ENCODE measurements at places on chromosomes 11 and 22.
A peak's percentile ranks its signal among the peaks of the same experiment; 100 is the strongest.

- DNase-seq = peak; percentile 29
Observed at GRCh38 chr11:74311352-74311926, at the start of gene P4HA3. TSS of gene P4HA3 (minus strand) at chr11:74311640. CDS start at chr11:74311611, 29 bp downstream.

GRCh38 chr11:119691020-119691666 is 37.9 kb downstream of the NECTIN1 start:
- no peak for DNase-seq

- no peak for DNase-seq
Observed at GRCh38 chr11:117910941-117911655, 18.1 kb downstream of the TMPRSS13 start.

DNA sequence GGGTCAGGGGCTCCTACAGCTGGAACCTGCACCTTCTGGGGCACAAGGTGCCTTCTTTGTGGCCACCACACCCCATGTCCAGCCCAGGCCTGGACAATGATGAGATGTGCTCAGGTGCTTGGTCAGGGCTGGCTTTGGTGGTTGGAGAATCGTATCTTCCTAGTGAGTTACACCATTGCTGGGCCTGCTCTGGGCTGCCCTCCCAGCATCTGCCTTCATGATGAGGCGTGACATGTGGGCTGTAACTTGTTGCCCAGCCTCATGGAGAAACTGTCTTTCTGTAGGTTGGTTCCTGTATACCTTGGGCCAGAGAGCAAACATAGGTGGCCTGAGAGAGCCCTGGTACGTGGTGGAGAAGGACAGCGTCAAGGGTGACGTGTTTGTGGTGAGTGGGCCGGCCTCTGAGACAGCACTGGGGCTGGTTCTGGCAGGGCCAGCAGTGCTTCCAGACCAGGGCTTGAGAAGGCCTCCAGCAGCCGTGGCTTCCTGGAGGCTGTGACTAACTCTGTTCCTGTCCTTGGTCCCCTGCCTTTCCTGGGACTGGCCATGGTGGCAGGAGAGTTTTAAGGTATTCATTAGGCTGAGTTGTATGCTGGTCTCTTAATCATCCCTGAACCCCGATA is 18.1 kb downstream of the TRMU start:
- no peak for DNase-seq

- DNase-seq = no peak
Observed at GRCh38 chr22:25064894-25065560, 112.5 kb downstream of the KIAA1671 start.

DNA sequence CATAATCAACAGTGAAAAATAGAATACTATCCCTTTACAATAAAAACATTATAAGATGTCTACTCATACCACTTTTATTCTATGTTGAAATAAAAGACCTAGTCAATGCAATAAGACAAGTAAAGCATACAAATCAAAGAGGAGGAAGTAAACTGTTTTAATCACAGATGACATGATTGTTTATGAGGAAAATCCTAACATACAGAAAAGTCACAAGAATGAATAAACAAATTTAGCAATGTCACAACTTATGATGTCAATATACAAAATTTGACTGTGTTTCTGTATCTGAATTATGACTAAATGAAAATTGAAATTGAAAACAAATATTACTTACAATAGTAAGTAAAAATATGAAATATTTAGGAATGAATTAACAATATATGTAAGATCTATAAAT is 221.9 kb upstream of the GRIA4 start:
- DNase-seq = no peak

DNA sequence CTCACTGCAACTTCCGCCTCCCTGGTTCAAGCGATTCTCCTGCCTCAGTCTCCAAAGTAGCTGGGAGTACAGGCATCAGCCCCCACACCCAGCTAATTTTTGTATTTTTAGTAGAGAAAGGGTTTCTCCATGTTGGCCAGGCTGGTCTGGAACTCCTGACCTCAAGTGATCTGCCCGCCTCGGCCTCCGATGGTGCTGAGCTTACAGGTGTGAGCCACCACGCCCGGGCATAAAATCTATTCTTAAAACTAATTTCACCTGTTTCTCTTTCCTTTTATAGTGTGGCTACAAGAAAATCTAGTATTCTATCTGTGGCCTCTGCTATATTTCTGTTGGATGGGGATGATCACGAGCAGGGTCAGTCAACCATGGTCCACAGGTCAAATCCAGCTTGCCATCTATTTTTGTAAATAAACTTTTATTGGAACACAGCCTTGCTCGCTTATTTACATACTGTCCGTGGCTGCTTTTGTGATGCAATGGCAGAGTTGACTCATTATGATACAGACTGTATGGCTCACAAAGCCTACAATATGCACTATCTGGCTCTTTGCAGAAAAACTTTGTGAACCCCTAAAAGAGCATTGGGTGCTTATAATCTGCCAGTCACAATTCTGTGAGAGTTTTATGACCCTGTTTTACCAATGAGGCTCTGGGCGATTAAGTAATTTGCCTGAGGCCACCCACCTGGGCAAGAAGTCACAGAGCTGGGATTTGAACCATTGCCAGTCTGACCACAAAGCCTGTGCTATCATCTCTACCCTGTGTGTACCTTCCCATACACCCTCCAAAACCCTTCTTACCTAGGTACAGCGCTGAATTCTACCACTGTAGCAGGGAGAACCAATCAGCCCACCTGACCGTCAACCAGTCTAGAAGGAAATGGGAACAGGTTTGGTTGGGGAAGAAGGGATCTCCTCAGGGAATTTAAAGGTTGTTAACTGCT is 28.3 kb downstream of the SLC1A2 start:
- DNase-seq = no peak

DNA sequence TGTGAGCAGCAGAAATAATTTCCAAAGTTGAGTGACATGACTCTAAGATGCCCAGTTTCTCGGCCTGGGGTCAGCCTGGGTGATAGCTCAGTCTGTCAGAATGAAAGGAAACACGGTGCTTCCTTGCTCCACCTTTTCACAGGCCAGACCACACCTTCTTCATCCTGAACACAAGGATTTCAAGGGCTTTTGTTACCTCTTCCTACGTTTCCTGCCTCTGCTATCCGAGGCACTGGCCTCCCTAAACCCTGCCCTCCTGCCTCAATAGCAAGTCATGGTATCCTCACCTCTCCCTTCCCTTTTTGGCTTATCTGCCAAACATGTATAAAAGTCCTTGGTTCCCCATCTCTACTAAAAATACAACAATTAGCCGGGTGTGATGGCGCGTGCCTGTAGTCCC is 1.7 kb upstream of the OR51E1 start:
- no peak for DNase-seq

GRCh38 chr11:134483291-134483690 is 71.2 kb upstream of the B3GAT1 start:
- no peak for DNase-seq

GRCh38 chr11:85628771-85629341 is 463 bp downstream of the TMEM126B start:
- DNase-seq = no peak

DNA sequence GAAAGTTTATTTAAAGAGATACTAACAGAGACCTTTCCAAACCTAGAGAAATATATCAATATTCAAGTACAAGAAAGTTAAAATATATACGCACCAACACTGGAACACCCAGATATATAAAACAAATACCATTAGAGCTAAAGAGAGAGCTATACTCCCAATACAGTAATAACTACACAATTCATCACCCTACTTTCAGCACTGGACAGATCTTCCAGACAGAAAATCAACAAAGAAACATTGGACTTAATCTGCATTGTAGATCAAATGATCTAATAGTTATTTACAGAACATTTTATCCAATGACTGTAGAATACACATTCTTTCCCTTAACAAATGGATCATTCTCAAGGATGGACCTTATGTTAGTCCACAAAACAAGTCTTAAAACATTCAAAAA is 311.9 kb downstream of the METTL15 start:
- no peak for DNase-seq

- no peak for DNase-seq
Observed at GRCh38 chr11:45211732-45212131, 65.3 kb downstream of the PRDM11 start.

DNA sequence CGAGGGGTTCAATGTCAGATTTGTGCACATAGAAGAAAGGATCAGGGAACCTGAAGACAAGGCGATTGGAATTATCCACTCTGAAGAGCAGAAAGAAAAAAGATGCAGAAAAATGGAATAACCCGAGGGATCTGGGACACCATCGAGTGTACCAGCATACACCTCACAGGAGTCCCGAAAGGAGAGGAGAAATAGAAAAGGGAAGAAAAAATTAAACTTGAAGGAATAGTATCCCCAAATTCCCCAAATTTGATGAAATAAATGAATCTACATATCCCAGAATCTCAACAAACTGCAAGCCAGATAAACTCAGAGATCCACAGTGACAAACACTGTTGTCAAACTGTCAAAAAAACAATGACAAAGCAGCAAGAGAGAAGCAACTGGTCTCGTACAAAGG is 21.4 kb downstream of the IL17REL start:
- DNase-seq = no peak

DNA sequence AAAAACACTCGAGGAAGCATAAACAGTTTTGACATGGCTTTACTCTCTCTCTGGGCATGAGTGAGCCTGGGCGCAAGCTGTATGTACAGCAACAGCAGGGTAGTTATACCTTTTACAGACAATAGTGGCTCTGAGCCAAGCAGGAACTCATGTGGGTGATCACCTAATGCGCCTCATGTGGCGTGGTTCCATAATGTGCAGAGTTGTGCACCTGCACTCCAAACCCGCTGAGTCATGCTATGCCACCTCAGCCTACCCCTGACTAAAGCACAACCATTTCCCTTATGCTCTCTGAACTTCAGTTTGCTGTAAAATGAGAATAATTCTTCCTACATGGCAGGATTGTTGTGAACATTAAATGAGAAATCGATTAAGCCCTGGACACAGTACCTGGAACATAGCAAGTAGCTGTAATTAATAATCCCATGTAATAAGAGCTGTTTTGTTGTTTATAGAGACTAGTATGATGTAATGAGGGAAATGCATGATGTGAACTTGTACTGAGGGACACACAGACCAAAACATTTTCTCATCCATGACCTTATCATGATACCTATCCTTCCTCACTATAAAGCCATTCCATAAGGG is 71.6 kb downstream of the CCDC34 start:
- peak; percentile 23 for DNase-seq

DNA sequence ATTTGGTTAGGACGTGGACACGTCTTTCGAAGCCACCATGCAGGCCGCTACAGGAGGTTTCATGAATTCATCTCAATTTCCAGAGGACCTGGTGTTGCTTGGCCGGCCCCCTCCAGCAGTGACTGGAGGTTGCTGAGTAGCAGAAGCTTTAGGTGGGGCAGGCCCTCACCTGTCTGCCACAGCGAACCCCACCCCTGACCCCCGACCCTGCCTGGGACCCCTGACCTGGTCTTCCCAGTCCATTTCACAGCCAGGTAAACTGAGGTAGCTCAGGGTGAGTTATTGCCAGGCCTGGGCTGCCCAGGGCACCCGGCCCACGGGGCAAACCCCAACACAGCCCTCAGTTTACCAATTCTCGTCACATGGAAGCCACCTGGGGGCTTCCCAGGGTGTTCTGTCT is 39.1 kb upstream of the SMIM38 start:
- DNase-seq = no peak

DNA sequence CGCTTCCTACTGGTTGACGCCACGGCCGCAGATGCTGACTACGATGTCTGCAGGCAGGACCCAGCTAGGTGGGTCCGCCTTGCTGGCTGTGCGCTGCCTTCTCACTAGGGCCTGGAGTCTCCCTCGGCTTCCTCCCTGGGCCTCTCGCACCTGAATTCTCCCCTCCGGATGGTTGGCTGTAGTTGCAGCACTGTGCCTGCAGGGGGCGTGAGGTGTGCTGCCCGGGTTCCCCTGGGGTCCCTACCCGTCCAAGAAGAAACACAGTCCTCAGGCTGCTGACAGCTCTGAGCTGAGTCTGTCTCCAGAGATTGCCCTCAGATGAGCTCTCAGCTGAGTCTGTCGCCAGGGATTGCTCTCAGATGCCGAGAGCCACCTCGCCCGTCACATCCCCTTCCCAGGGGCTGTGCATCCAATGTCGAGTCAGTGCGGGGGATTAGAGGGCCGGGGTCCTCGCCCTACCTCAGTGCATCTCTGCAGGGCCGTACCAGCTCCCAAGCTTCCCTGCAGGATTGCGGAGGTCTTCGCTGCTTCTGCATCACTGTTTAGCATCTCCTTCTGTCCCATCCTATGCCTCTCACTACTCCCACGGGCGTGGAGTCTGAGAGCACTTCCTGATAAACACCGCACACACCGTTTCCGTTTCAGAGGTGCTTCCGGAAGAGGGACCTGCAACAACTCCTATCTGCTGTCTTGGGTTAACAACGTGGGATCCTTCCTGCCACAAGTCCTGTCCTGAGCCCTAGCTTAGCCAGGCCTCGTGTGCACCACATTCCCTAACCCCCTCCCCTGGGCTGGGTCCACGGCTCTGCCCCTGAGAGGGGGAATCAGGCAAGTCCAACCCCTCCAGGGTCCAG is 196.9 kb downstream of the CSNK2A3 start:
- DNase-seq = peak; percentile 17

DNA sequence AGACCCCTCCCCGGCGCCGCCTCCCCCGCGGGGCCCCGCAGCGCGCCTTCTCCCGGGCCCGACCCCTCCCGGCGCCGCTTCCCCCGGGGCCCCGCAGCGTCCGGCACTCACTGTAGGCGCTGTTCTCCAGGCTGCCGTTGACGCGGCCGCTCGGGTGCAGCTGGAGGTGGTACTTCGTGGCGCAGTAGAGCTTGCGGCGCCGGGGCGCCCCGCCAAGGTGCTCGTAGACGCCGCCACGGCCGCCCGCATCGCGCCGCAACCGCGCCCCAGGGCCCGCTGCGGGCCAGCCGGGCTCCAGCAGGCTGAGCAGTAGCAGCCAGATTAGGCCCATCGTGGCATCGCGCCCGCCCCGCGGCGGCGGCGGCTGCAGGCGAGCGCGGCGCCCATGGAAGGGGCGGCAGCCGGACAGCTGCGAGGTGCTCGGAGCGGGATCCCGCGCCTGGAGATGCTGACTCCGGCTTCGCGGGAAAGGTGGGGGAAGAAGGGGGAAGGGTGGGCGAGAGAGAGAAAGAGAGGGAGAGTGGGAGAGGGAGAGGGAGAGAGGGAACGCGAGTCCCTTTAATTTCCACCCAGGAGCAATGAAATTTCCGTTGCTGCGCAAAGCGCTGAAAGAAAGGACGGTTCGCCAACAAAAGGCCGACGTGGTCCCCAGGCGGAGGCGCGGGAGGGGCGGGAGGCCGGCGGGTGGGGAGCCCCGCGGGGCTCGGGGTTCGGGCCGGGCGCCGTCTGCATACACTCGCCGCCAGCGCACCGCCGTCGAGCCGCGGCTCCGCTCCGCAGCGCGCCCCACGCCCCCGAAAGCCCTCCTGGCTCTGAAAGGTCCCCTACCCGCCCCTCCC is at the start of gene FGF3:
Gene FGF3 (minus strand): TSS at position 814 of the 839 bp plus-strand sequence. CDS start 483 bp downstream, at position 331.
- DNase-seq = no peak

DNA sequence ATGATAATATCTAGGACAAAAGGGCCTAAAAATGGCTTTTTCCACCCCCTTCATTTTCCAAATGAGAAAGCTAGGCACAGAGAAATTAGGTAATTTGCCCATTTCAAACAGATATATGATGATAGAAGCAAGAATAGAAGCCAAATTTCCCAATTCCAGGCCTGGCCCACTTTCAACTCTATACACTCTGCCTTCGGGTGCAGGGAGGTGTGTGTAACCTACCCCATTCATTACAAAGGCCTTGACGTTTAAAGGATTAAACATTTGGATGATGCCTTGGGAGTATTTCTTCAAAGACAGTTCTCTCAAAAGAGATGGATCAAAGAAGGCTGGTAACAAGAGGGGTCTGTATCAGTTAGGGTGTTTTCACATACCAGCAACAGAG is 134.1 kb downstream of the CCDC34 start:
- DNase-seq = no peak

- DNase-seq = no peak
Observed at GRCh38 chr11:20178976-20179375, 18.7 kb upstream of the DBX1 start.

- DNase-seq = peak; percentile 52
Observed at GRCh38 chr11:72684236-72684912, 10.2 kb upstream of the PDE2A start.

All from SK-N-DZ (cell line).